ENCODE measurements at places on chromosomes 4 and X. TPM values are rescaled to one million over a fixed set of nuclear protein-coding genes. Genes with fewer than 3 reads are reported as not detected.
A peak's percentile ranks its signal among the peaks of the same experiment; 100 is the strongest.

EDNRA gene
- total RNA-seq, result 50.6 TPM

FAM9B gene
- 4.4 TPM for total RNA-seq

- no peak for DNase-seq
Measured at GRCh38 chrX:39966176-39966575, 131.6 kb downstream of the BCOR start.

GRCh38 chr4:88618782-88619485 lies 26.7 kb downstream of the HERC3 start:
- no peak for DNase-seq

- no peak for DNase-seq
Measured at GRCh38 chr4:80463509-80463908, 128.0 kb downstream of the CFAP299 start.

DNA sequence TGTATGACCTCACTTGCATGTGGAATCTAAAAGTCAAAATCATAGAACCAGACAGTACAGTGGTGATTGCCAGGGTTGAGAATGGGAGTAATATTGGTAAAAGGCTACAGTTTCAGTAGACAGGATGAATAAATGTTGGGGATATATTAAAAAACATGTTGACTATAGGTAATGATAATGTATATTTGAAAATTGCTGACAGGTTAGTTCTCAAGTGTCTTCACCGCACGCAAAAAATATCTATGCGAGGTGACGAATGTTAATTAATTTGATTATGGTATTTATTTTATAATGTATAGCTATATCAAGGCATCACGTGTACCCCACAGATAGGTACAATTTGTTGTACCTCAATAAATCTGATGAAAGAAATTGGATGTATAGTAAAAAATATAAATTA lies 909.6 kb upstream of the NDST4 start:
- DNase-seq, result no peak

GRCh38 chrX:57380026-57380796 lies 93.7 kb downstream of the FAAH2 start:
- no peak for DNase-seq

- peak; percentile 49 for DNase-seq
Measured at GRCh38 chrX:13250826-13251580, 68.8 kb downstream of the ATXN3L start.

DNA sequence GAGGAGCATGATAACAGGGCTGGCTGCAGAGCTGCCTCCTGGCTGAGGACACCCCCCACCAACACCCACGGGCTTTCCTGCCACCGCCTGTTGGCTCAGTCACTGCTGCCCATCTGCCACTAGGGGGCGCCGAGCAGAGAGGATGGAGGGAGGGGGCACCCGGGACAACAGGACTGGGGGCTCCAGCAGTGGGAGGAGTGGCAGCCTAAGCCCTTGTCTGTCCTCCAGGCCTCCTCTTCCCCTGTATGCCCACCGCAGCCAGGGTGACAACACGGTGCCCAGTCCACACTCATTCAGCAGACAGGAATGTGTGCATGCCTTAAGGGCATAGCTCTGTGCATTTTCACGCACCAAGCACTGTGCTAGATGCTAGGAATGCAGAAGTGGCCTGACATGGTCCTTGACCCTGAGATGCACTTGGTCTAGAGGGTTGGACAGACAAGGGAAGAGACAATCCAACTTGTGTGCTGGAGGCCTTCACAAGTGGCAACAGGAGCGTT lies 149.9 kb downstream of the AMMECR1 start:
- DNase-seq, result no peak

DNA sequence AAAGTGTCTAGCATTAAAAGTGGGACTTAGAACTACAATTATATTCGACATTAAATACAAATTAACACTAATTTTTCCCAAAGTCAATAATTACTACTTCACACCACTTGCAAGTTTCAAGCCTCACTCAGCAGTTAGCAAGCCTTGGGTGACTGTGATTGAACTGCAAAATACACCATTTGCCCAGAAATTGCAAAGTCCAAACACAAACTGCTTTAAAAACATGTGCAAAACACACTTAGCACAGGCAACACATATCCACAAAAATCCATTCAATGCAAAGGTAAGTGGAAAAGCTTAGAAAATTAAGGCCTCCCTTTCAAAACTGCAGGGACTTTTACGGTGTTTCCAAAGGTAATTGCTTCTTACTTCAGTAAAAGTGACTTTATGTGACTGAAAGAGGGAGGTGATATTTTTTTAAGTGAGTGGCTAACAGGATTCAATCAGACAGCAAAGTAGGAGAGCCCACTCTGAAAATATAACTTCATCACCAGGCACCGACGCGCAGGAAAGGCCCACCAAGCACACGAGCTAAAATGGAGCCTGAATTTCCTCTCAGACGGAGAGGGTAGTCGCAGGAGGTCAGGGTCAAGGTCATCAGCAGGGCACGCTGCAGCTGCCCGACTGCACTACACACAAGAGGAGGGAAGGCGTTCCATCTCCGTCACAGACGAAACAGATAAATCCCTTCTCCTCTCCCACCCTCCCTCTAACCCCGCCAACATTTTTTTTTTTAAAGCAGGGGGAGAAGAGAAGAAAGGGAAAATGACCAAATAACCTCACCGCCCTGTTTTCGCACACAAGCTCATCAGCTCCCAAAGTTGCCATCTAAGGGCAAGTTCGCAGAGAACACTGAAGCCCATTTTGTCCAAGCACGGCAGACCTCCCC lies 3.1 kb downstream of the ZNF827 start:
- DNase-seq, result peak; percentile 33

- no peak for DNase-seq
Measured at GRCh38 chrX:27660878-27661277, 70.7 kb downstream of the DCAF8L2 start.

DNA sequence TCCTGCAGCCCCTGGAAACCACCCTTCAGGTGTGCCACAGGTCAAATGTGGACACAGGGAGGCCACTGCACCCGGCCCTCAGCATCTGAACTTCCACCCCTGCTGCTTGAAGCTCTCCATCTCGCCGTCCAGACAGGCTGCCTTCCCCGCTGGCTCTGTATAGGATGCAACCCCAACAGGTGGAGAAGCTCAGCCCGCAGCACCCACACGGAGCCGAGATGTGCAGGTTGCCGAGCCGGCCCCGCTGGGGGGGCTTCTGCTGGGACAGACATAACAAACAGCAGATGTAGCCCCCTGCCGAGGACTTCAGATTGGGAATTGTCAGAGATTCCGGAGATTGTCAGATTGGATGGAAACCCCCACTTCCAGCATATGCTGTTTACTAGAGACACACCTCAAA lies 20.5 kb downstream of the TMEM187 start:
- no peak for DNase-seq

GRCh38 chrX:68980906-68981616 lies 152.2 kb downstream of the EFNB1 start:
- DNase-seq, result no peak

- DNase-seq, result no peak
Measured at GRCh38 chr4:20127626-20128025, 124.1 kb upstream of the SLIT2 start.

DNA sequence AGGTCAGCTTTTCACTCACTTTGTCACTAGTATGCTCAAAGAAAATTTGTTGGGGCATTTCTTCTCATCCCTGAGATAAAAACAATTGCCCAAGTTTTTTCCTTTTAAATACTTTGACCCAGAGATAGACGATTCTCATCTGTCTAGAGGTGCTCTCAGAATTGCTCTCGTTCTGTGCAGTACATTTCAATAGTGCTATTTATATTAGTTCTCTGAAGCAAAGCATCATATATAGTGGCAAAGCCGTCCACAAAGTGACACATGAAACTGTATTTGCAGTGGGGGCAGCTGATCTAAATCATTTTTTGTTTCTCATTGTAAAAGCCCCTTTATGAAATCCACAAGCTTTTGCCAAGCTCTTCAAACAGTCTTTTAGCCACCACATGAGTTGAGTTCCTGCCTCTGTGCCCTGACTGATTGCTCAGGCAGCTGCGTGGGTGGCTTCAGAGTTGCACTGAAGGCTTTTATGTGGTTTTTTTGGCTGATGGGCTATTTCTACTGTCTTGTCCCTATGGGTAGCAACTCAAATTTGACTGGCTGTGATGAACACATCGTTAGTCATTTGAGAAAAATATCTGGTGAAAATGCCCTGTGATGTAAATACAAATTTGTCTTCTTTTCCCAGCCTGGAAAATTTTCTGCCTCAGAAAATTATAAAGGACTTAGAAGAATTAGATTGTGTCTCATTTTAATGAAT lies 119.1 kb upstream of the OTUD4 start:
- DNase-seq, result no peak

- DNase-seq, result no peak
Measured at GRCh38 chr4:142281999-142282398, 564.1 kb downstream of the INPP4B start.

Data from uterus (tissue), 4 donors.